ENCODE measurements at places on chromosomes 5 and 9.

- no peak for DNase-seq
These were observed 15.1 kb upstream of the TNFAIP8 start for GRCh38 chr5:119340597-119341218.

DNA sequence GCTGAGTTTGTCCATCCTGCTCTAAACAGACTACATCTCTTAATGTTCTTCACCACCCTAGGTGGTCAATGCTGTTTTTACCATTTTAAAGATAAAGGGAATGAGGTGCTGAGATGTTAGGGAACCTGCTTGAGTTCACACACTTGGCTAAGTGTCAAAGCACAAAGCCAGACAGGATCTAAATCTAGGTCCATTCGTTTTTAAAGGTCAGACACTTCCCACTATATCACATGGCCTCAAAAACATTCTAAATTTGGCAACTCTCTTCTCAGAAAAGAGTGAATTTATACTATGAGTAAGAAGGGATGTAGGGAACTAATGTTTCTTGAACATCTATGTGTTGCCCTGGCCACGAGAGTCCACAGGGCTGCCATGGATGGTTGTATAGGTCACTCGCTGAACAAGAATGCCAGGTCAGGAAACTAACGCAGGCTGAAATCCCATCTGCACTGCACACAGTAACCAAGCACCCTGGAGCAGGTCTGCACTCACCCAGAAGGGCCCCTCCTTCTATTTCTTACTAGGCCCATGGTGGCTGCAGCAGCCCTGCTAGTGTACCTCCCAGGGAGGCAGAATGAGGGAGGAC, 213.0 kb downstream of the SPOCK1 start:
- no peak for DNase-seq

DNA sequence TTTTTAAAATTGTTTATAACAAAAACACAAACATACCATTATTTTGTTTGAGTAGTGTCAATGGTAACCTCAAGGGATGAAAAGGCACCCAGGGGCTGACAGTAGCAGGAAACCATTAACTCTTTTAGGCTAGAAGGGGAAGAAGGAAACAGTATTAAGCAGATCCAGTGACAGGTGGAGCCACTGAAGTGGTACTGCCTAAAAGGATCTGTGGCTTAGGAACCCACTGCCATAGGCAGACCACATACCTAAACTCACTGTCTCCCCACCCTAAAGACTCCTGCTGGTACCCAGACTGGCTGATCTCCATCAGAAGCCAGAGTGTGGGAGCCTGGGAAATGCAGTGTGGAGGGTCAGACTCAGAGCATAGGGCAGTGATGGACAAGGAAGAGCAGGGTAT, 13.5 kb downstream of the RLN1 start:
- no peak for DNase-seq

DNA sequence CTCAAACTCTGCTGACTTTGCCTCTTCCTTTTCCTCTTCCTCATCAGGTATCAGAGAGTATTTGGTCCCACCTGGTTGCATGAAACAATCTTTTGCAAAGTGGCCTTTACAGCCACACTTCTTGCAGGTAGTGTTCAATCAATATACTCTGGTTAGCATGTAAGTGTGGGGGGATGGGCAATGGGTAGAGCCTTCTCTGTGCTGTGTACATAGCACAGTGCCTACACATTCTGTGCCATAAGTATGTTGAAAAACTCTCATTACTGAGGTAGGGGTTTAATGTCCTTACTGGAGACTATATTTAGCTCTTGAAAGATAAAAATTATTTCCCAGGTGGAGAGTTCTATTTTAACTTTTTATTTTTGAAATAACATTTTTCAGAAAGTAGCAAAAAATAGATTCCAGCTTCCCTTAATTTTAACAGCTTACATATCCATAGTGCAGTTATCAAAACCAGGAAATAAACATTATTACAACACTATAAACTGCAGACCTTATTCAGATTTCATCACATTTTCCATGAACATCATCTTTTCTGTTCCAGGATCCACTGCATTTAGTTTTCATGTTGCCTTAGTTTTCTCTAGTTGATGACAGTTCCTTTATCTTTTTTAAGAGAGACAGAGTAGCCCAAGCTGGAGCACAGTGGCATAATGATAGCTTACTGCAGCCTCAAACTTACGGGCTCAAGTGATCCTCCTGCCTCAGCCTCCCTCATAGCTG, 15.1 kb downstream of the TTC1 start:
- no peak for DNase-seq

DNA sequence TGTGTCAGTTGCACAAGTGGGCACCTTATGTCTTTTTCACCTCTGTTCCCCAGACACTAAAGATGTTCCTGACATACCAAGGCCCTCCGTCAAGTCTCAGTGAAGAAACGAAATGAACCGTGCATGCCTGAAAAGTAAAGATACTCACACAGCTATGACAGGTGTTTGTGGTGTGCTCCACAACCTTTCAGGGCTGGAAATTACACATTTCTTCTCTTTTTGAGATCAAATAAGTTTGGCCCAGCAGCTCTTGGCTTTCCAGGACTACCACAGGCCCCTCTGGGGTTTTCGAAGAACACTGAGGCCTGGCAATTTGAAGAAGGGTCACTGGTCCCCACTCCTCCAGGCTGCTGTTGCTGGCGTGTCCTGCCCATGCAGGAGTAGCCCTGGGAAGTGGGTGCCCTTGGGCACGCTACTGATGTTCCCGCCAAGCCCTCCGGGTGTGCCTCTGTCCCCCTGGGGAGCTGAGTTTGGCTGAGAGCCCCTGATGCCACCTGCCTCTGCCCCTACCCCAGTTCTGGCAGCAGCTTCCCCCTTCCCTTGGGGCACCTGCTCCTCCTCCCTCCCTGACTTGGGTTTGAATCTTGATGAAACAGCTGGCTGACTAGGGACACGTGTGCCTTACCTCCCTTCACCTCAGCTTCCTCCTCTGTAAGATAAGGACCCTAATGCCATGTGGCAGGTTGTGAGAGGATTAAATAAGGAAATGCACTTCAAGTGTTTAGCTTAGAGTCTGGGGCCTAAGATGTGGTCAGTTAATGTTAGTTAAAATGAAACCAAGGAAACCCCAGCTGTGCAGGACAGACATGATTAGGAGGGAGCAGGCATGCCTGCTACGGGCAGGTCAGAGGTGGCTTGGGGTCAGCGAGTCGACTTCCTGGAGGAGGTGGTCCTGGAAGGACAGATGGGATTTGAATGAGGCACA, 49.1 kb upstream of the GADD45G start:
- DNase-seq = no peak

DNA sequence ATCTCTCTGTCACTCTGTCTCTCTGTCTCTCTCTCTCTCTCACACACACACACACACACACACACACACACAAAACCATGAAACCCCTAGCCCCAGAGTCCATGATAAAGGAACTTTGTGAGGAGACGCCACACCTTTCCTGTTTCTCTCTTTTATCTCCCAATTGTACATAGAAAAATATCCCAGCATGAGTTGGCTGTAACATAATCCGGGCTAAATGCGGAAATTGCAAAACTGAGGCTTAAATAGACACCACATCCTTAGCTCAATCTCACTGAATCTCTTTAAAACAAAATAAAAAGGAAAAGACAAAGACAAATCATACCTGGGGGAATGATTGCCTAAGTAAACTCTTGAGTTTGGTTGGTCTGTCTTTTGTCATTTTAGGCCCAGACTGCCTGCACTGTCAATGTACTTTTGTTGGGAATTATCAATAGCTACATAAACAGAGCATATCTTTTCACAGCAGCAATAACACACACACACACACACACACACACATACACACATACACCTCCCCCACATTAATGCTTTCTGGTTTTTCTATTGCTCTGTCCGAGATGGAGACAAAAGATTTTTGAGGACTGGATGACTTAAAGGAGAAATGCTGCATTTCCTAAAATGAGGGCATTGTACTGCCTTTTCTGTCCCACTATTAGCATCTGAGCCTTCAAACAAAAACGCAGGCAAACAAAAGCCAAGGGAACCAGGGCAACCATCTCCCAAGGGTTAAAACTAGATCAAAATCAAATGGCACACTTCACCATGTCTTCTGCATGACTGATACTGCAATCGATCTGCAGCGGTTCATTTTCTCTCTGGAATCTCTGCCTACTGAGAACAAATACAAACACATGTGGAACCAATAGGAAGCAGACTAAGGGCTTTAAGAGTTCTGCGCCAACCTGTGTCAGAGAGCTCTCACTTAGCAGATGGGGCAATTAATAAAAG, 321.5 kb downstream of the NFIB start:
- DNase-seq = no peak

GRCh38 chr5:138807182-138807581, 54.0 kb downstream of the CTNNA1 start:
- no peak for DNase-seq

GRCh38 chr5:54638106-54638505, 120.5 kb downstream of the SNX18 start:
- DNase-seq = no peak

DNA sequence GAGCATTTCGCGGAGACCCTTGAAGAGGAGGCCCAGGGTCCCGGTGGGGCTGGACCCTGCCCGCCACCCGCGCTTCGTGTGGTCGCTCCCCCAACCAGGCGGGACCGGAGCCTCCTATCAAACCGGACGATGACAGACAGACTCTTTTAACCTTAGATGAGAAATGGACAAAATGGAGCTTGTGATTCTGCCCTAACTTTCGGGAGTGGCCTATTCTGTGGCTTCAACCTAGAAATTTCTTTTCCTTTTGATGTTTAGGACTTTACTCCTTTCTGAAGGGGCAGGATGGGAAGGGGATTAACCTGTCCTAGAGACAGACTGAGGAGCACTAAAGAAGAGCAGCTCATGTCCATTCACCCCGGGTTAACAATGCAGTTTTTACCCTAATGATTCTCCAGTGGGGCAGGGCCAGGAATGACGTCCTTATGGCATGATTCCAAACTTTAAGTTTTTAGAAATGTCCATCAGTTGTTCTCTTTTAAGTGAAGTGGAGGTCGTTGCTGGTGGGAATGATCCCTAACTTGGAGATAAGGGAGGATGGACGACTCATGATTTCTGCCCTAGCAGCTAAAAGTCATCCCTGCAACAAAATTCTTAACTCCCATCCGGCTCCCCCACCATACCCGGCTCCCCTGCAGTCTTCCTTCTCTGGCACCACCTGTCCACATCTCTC, 1.0 kb downstream of the NIPSNAP3A start:
- DNase-seq = no peak

- DNase-seq = no peak
These were observed 10.4 kb downstream of the CCDC127 start for GRCh38 chr5:207599-207998.
